NCI-H82 (cell line): ENCODE measurements at places on chromosomes 16 and 17.
A peak's percentile ranks its signal among the peaks of the same experiment; 100 is the strongest.

DNA sequence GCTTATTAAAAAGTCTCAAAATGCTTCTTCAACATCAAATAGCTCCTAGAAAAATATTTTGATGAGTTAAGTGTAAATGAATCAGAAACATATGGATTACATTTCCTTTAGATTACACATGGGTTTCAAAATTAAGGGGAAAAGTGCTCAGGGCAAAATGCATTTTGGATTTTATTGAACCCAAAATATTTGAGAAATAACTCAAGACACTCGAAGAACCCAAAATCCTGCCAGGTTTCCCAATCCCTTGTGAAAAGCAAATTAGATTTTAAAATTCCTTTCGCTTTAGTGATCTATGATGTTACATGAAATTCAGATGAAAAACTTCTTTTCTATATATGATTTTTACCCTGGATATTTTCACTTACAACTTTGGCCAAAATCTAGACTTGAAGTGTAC is 847.4 kb upstream of the SOX9 start:
- DNase-seq: no peak

DNA sequence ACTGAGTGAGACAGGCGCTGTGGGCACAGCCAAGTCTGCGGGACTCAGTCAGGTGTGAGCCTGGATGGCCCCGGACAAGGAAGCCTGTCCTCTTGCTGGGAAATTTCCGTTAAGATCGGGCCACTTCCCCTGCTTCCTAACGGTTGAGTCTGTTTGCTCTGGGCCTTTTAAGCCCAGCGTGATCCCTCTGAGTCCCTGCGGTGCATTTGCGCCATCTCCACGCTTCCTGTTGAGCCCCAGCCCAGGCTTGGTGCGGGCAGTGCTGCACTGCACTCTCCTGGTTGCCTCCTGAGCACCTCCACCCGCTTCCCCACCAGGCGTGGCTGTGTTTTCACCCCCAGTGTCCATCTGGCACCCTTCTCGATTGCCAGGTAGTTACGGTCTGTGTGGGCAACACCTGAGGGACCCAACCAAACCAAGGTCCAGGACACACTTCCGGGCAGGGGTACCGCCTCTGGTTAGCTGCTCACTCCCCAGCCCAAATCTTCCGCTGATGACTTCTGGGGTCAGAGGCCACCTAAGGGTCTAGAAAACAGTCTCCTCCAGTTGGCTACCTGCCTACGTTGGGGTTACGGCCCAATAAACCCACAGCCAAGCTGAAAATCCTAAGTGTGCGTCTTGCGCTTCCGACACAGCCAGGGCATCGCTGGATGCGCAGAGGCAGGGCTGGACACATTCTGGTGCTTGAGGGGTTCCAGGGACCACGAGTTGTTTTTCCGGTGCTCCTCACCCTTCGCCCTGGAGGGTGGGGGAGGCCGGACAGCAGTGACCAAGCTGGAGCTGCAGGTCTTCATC is 1.4 kb upstream of the SLC25A10 start:
- DNase-seq: peak; percentile 73

- no peak for DNase-seq
Observed at GRCh38 chr16:4962716-4963115, 4.6 kb downstream of the SEC14L5 start.

GRCh38 chr17:45332989-45333701 is 16.3 kb upstream of the MAP3K14 start:
- DNase-seq: no peak

- no peak for DNase-seq
Observed at GRCh38 chr17:79237448-79238053, 162.9 kb downstream of the ENGASE start.

- no peak for DNase-seq
Observed at GRCh38 chr17:34499576-34499975, 79.8 kb upstream of the TMEM132E start.

GRCh38 chr16:81127051-81127450 is 30.9 kb upstream of the GCSH start:
- DNase-seq: no peak

DNA sequence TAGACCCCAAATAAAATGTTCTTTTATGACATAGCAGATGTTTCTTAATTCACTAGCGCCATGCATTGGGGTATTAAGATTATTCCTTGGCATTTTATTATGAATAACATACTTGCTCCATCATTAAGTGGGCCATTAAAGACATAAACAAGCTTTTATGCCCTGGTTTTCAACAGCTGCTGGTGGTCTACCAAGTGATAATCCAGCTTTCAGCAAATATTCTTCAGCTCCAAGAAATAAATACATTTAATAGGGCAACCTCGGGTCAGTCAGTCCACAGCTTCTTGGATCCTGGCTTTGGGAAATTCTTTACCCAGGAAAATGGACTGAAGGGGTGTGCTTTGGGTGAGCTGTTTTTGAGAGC is 217.3 kb upstream of the IRX3 start:
- peak; percentile 36 for DNase-seq

DNA sequence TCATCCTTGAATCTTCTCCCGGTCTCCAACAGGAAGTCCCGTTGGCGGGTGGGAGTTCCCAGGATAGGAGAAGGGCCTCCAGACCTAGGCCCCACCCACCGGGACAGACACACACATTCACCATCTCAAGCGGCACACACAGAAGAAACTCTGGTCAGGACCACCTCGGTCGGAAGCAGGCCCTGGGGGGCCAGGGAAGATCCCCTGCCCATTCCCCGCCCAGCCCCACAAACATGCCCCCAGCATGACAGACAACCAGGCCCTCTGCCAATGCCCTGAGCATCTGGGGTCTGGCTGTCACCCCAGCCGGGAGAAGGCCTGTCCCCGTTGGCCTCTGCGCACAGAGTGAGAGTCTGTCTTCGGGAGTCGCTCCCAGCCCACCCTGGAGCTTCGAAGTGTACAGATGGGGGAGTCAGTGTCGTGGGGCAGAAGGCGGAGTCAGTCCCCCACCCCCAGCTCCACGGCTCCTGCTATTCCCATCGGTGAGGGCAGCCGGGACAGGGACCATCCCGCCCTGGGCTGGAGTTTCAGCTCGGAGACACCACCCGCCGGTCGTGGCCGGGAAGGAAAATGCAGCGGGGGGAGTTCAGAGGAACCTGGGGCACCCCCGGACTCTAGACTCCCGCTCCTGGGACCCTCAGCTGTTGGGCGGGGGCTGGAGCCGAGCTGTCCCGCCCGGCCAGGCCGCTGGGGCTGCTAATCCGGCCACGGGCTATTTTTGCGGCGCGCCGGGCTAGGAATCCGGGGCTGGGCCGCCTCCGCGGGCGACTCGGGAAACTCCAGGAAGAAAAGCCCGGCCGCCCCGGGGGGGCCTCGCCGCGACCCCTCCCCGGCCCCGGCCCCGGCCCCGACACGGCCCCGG is 660 bp downstream of the RHBDF1 start:
- peak; percentile 37 for DNase-seq

- DNase-seq: no peak
Observed at GRCh38 chr17:32688221-32688620, 188.7 kb downstream of the MYO1D start.

GRCh38 chr17:74088934-74089329 is 114.5 kb upstream of the RPL38 start:
- DNase-seq: no peak

GRCh38 chr17:42673885-42674754 is 2.7 kb downstream of the PLEKHH3 start:
- peak; percentile 56 for DNase-seq

DNA sequence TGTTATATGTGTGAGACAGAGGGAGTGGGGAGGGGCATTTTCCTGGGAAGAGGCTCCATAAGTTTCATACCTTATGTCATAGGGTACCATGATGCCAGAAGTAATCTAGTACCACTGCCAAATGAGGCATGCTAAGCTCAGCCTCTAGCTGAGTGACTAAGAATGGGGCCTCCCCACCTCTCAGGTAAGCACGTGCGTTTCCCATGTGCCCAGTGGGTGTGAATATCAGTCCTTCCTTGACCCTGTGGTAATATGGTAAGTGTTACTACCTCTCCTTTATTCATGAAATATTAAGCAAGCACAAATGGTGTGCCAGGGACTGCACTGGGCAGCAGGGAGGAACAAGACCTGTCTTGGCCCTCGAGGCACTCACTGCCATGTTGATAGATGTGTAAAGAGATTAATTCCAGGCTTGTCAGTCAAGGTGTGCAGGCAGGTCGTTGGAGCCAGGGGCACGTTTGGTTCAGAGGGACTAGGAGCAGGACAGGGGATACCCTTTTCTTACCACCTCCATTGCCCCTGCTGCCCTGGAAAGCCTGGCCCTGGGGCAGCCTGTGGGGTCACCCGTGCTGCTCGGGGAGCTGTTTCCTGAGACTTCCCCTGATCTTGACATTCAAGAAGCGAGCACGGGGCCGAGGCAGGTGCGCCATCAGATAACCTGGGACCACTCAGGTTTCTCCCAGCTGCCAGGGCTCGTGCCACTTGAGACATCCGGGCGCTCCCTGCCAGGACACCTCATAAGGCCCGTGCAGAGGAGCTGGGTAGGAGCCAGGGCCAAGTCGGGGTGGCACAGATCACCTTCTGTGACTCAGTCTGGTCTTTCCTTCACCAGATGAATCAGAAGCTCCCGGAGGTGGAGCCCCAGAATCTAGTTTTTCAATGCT is 8.8 kb downstream of the RSAD1 start:
- DNase-seq: no peak

DNA sequence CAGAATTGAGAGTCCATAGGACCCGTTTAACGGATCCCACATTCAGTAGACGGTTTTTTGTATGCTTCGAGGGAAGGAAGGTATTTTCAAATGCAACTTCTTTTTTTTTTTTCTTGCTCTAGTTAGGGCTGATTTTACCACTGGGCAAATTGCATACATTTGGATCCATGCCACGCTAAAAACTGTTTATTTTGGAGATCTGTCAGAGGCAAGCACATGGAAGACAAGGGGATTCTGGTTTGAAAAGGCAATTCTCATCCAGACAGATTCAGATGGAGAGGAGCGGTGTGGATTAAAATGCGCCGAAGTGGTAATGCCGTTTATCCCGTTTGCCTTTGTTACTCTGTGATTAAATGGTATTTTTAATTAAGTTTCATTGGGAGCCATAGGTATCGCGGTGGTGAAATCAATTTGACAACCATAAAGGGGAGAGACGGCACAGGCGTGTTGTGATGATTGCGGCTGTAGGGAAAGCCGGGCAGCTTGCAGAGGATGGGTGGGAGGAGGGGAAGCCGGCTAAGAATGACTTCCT is 170.4 kb downstream of the IRX3 start:
- DNase-seq: no peak
